ENCODE measurements at places on chromosomes 16 and 17. TPM values are rescaled to one million over a fixed set of nuclear protein-coding genes. Genes with fewer than 3 reads are reported as not detected.

The TRIM65 gene
- total RNA-seq = 22.8 TPM

The HOXB13 gene
- total RNA-seq = not detected

The KRTAP2-1 gene
- total RNA-seq = not detected

The MYH11 gene
- under 0.01 TPM for total RNA-seq

GRCh38 chr17:14015271-14015670 lies 54.0 kb upstream of the COX10 start:
- no peak for DNase-seq

- peak; percentile 73 for DNase-seq
Observed at GRCh38 chr16:14462811-14463210, 167.2 kb downstream of the PARN start.

DNA sequence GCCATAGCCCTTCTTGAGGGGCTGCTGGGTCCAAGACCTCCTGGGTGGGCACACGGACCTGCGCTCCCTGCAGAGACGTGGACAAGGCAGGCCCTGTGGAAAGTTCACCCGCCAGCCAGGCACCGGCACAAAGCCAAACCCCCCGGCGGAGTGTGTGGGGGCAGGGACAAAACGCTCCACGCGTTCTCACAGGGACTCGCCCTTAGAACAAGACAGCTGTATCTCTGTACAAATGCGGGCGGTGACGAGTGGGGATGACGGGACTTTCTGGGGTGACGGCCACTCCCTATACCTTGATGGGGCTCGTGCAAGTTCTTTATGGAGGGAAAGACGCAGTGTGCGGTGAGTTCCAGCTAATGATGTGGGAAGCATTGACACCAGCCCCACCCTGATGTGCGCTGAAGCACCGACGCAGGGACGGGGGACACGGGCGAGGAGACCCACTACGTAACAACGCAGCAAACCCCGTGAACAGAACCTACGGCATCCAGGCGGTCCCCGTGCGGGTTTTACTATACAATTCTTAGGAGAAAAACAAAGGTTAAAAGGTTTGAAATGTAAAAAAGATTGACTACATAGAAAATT lies 49.4 kb downstream of the LMF1 start:
- no peak for DNase-seq

DNA sequence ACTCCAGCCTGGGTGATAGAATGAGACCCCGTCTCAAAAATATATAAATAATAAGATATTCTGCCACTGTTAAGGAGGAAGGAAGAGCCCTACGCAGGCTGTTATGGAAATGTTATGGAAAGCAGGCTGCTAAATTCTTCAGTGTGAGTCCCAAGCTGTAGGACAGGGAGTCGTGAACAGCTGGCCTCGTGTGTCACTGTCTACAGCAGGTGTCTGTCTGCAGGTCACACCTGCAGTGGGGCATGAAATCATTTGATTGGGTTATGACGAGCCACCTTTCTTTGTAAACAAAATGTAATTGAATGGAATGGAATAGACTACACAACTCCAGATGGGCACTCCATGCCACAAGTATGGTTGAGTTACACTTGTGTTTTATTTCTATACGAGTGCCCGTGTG lies 15.6 kb upstream of the LITAF start:
- DNase-seq = no peak

GRCh38 chr16:77868052-77868451 lies 79.7 kb downstream of the VAT1L start:
- DNase-seq = no peak

- peak; percentile 30 for DNase-seq
Observed at GRCh38 chr17:50218071-50218759, 16.8 kb upstream of the COL1A1 start.

- DNase-seq = peak; percentile 77
Observed at GRCh38 chr17:298791-299450, 53.7 kb downstream of the RPH3AL start.

All from osteoblast (primary cell).